ENCODE measurements at places on chromosomes 1 and 21. TPM values are rescaled to one million over a fixed set of nuclear protein-coding genes. Genes with fewer than 3 reads are reported as not detected.

NUDT4B gene
- 2.5 TPM for polyA plus RNA-seq

GJA9 gene
- not detected for polyA plus RNA-seq

TRMT1L gene
- 20.2 TPM for polyA plus RNA-seq

LEFTY1 gene
- 0.13 TPM for polyA plus RNA-seq

INKA2 gene
- polyA plus RNA-seq: not detected

GLUL gene
- polyA plus RNA-seq: 44.5 TPM

PKLR gene
- not detected for polyA plus RNA-seq

FAM3B gene
- not detected for polyA plus RNA-seq

SAMSN1 gene
- polyA plus RNA-seq: 51.6 TPM

TTLL7 gene
- not detected for polyA plus RNA-seq

CNTN2 gene
- not detected for polyA plus RNA-seq

TMCC2 gene
- polyA plus RNA-seq: 0.31 TPM

UBXN10 gene
- 0.41 TPM for polyA plus RNA-seq

APH1A gene
- 85.0 TPM for polyA plus RNA-seq

JAM2 gene
- polyA plus RNA-seq: 0.39 TPM

TNFRSF4 gene
- polyA plus RNA-seq: 33.9 TPM

ARHGAP30 gene
- polyA plus RNA-seq: 152 TPM

SYNC gene
- polyA plus RNA-seq: not detected

KRTAP11-1 gene
- not detected for polyA plus RNA-seq

LPAR3 gene
- not detected for polyA plus RNA-seq

TACSTD2 gene
- not detected for polyA plus RNA-seq

CFHR2 gene
- polyA plus RNA-seq: not detected

SLC30A2 gene
- not detected for polyA plus RNA-seq

USP21 gene
- polyA plus RNA-seq: 19.5 TPM

ASPM gene
- polyA plus RNA-seq: 0.62 TPM

TMIGD3 gene
- not detected for polyA plus RNA-seq

OLFML2B gene
- polyA plus RNA-seq: not detected

MPZL1 gene
- 10.0 TPM for polyA plus RNA-seq

CACNA1E gene
- not detected for polyA plus RNA-seq

SLAMF9 gene
- polyA plus RNA-seq: not detected

PALMD gene
- not detected for polyA plus RNA-seq

B3GALT2 gene
- 1.2 TPM for polyA plus RNA-seq

SERPINC1 gene
- polyA plus RNA-seq: not detected

FOXD2 gene
- 0.18 TPM for polyA plus RNA-seq

PIK3R3 gene
- 5.2 TPM for polyA plus RNA-seq

PINK1 gene
- polyA plus RNA-seq: 19.2 TPM

TMEM125 gene
- not detected for polyA plus RNA-seq

SLFNL1 gene
- 0.41 TPM for polyA plus RNA-seq

ATP5PB gene
- 569 TPM for polyA plus RNA-seq

ADAM30 gene
- polyA plus RNA-seq: not detected

CELA3B gene
- polyA plus RNA-seq: not detected

KIAA1614 gene
- polyA plus RNA-seq: not detected

ATAD3C gene
- polyA plus RNA-seq: 2.4 TPM
